ENCODE measurements at places on chromosomes 6 and 20.

GRCh38 chr6:41939176-41939847 lies 2.3 kb downstream of the CCND3 start:
- no peak for DNase-seq

- no peak for DNase-seq
Measured at GRCh38 chr6:7144872-7145584, 37.3 kb downstream of the RREB1 start.

DNA sequence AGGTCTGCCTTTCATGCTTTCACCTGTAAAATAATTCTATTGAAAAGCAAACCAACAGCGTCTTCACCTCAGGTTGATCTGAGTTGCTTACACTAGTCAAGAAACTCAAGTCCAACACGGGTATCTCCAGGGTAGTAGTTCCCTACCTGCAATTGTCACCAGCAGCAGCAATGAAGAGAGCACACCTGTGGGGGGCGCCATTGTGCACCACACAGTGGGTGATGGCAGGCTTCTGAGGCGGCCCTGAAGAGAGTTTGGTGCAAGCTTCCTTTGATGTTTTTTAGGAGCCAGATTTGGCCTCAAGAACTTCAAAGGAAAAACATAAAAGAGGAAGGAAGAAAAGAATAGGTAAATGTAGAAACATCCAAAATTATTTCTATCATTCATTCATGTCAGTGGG lies 45.1 kb downstream of the KIAA0319 start:
- no peak for DNase-seq

- DNase-seq = no peak
Measured at GRCh38 chr6:493840-494239, 102.3 kb downstream of the IRF4 start.

GRCh38 chr20:34680586-34681175 lies 3.8 kb upstream of the PIGU start:
- no peak for DNase-seq

DNA sequence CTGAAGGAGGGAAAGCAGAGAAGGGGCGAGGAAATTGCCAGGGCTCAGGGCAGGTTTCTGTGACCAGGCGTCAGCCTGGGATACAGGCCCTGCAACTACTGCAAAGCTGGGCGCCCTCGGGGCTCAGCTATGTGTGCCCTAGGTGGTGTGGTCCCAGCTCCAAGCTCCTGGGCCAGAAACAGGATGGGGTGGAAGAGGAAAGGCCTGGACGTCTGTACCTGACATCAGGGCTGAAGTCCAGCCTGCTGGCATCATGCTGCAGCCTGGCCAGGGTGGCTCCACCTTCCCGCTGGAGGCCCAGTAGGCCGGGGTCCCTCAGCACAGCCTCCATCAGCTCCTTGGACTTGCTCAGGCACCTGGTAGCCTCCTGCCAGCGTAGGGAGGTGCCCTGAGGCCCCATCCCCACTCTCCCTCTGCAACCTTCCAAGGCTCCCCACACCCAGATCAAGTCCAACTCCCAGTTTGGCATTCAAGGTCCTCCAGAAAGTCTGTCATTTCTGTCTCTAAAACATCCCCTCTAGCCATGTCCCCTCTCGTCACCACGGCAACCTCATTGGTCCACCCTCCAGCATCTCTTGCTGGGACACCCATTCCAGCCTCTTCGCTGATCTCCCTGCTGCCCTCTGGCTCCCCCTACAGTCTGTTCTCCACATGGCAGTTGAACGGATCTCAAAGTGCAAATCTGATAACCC lies 38.2 kb downstream of the KIAA1755 start:
- peak; percentile 50 for DNase-seq

DNA sequence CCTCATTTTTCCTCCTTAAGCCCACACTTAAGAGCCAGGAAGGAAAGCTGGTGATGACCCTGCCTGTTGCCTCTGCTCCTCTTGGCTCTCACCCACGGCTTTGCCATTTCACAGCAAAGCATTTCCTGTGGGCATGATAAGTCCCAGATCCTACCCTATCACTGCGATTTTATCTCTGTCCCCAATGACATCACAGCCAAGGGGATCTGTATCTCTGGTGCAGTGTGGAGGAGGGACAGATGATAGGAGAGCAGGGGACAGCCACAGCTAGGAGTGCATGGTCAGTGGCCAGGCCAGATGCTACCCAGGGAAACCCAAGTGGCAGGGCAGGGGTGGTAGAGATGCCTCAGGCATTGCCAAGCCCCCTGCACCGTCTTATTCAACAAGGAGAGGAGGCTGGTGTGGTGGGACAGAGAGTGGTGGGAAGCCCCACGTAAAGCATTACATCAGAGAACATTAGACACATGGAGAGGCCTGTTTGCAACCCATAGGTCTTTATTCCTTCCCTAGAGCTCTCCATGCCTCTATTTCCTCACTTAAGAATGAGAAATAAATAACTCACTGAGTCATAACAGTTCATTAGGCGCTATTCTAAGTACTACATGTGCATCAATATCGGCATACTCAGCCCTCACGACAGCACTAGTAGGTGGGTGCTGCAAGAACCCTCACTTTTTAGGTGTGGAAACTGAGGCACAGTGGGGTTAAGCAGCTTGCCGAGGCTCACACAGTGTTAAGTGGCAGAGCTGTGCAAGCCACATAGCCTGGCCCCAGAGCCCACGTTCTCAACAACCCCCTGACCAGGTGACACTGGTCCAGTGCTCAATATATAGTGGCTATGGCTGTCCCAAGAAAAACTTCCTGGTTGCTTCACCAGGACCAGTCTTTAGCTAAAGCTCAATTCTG lies 4.6 kb downstream of the TFEB start:
- no peak for DNase-seq
